ENCODE measurements at places on chromosomes 5 and 9. TPM values are rescaled to one million over a fixed set of nuclear protein-coding genes. Genes with fewer than 3 reads are reported as not detected.

- no peak for DNase-seq
Measured at GRCh38 chr9:126672634-126673284, 59.0 kb downstream of the LMX1B start.

- no peak for DNase-seq
Measured at GRCh38 chr9:97983589-97984187, 547 bp downstream of the ANP32B start.

DNA sequence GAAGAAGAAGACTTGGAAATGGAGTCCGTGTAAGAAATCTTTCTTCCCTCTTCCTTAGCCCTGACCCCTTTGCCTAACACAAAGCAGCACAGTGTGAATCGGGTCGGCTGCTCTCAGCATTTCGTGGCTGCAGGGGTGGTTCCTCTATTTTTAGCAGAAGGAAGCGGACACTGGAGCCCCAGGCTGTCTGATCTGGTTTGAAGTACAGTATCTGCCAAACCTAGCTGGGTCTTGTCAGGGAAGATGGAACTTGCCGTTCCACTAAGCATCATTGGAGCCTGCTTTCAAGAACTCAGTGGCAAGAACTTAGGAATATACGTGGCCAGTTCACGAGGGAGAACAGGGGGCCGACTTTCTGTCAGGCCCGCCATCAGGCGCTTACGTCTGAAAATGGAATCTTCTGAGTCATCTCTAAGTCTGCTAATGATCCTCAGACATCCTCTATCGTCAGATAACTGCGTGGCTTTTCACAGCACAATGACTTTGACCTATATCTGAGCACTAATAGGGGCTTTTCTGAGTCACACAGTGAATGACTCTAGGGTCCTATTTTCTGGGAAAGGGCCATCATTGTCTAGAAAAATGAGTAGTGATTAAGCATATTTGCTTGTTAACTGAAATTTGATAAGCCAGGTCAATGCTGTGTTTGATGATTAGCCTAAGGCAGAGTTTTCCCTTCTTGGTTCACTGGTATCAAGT lies 43.3 kb upstream of the NCS1 start:
- DNase-seq: no peak

- no peak for DNase-seq
Measured at GRCh38 chr5:168772316-168772961, 193.3 kb upstream of the PANK3 start.

GRCh38 chr5:6355294-6355693 lies 23.1 kb downstream of the MED10 start:
- no peak for DNase-seq

Gene DNM1
- 33.4 TPM for total RNA-seq

Gene PCDHGA8
- total RNA-seq: 6.4 TPM

Gene OR2V2
- total RNA-seq: not detected

Measured in vagina (tissue), 2 donors.